ENCODE measurements at places on chromosomes 3 and 15.

- no peak for DNase-seq
Observed at GRCh38 chr3:10695595-10696285, 120.3 kb upstream of the SLC6A11 start.

GRCh38 chr3:190556351-190556750, 42.5 kb downstream of the IL1RAP start:
- no peak for DNase-seq

DNA sequence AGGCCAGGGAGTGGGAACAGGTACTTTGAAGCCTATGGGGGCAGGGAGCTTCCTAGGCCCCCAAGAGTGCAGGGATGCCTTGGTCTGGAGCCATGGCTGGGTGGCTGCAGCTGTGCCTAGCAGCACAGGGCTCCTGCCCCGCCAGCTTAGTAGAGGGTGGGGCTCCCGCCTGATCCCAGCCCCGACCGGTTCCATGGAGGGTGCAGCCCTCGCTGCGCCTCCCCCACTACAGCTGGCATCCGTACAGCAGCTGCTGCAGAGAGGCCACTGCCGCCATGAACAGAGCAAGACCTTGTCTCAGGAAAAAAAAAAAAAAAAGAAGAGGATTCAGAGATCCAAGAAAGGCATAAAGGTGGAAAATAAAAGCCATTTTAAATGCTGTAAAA, 277.2 kb downstream of the UBE2E2 start:
- DNase-seq = no peak

GRCh38 chr15:69755551-69756310, 303.1 kb downstream of the RPLP1 start:
- no peak for DNase-seq

GRCh38 chr15:34366271-34367065, 528 bp downstream of the LPCAT4 start:
- DNase-seq = peak; percentile 87

DNA sequence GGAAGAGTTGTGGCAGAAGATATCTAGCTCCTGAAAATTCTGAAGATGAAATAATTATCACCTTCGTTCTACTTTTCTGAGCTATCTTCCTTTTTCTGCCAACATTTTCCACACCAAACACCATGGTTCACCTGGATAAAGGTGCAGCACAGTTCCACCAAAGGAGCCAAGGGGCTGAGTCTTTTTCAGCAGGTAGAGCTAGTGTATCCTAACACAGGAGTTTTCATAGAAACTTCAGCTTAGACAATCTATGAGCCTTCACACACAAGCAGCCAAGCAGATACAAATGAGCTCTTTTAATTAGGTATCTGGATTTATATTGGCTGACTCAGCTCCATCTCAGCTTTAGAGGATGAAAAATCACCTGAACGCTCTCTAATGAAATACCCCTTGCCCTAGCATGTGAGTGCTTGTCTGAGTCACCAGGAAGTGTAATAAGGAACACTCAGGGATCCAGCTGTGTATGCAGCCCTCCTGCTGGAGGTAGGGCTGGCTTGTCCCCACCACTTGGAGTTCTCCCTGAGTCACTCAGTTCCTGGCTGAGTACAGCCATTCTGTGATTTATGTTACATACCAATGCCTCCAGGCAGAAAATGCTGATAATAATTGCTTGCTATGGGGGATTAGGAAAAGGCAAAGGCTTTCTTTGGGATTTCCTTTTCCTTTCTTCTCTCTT, 385.7 kb downstream of the LSAMP start:
- no peak for DNase-seq

DNA sequence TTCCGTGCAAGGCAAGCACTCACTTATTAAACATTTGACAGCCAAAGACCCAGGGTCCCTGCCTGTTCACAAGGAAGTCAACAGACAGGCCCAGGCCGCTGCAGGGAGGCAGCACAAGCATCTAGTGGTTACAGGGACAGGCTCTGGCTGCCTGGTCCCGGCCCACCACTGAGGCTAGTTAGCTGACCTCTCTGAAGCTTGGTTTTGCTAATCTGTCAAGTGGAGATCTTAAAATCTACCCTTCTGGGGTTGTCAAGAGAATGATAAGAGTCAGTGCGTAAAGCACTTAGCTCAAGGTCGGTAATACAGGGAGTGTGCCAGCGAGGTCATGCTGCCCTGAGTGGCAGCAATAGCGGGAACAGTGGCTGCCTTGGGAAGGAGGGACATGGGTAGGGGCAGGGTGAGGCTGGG, 6.0 kb downstream of the GNB5 start:
- DNase-seq = no peak

GRCh38 chr15:94925680-94926079, 694.3 kb downstream of the MCTP2 start:
- DNase-seq = no peak

DNA sequence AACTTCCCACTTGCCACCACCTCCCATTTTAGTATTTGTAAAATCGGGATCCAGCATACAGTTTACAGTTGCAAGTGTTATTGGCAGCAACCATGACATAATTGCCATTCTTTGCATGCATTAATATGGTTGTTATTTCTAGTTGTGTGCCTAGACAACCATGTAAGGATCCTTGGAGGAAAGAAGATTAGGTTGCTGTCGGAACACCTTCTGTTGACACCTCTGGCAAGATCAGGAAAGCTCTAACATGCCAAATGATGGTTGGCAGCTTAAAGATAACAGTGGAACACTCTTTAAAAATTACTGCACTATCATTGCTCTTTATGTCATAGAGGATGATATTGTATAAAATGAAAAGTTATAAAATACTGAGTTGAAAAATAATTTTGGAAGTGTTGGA, 313.5 kb upstream of the RARB start:
- peak; percentile 3 for DNase-seq

- no peak for DNase-seq
Observed at GRCh38 chr3:155807823-155808222, 1.7 kb upstream of the C3orf33 start.

GRCh38 chr3:71652781-71653413, 69.4 kb upstream of the FOXP1 start:
- peak; percentile 81 for DNase-seq

DNA sequence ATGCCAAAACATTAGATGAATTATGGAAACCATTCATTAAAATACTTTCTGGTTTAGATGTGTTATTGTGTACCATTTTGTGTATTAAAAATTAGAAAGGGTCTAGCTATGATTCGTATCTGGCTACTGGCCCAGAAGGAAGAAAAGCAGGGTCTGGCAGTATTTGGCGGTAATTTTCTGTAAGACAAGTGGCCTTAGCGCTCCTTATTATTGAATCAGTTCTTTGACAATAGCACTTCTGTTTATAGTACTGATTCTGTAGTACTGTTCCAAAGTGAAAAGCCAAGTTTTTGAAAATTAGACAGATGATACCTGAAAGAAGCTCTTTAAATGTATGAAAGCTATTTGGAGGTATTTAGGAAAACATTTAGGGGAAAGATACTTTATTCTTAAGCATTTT, 10.2 kb downstream of the GLCE start:
- DNase-seq = no peak

- peak; percentile 33 for DNase-seq
Observed at GRCh38 chr3:122416966-122417365, 1.1 kb upstream of the WDR5B start.

DNA sequence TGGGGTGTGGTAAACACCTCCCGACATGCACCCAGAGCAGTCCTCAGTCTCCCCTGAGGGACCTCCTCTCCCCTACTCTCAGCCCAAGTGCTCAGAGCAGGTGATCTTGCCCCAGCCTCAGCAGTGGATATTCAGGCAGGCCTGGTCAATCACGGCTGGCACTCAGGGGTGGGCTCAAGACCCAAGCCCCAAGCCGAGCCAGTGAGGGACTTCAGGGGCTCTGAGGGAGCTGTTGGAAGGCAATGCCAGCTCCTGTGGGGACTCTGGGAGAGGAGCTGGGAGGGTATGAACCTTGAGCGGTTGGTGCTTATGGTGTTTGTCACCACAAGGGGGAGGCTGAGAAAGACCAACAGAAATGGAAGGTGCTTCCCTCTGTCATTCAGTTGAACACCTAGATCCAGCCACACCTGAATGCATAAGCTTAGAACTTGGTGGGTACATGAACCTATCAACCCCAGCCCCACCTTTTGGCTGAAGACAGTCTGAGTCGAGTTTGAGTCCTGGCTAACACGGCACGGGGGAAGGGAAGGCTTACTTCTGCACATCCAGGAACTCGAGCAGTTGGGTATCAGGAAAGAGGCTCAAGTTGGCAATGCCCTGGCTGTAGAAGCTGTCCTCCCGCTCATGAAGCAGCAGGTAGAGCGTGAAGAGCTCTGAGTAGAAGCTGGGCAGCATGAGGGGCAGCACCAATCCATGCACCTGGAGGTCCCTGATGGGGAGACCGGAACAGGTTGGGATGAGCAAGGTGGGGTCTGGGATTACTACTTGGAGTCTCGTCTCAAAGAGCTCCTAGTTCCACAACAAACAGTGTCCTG, 19.2 kb downstream of the ALS2CL start:
- DNase-seq = no peak

GRCh38 chr15:64911311-64912186, at the start of gene ANKDD1A:
Gene ANKDD1A, plus strand, starts transcription at chr15:64911902. Its CDS starts 29 bp downstream, at chr15:64911931.
- peak; percentile 38 for DNase-seq

GRCh38 chr3:107797586-107797985, 274.8 kb downstream of the BBX start:
- DNase-seq = no peak

GRCh38 chr3:191412759-191413158, 48.2 kb upstream of the PYDC2 start:
- DNase-seq = no peak

- no peak for DNase-seq
Observed at GRCh38 chr3:107092121-107092520, 285.1 kb upstream of the CCDC54 start.

DNA sequence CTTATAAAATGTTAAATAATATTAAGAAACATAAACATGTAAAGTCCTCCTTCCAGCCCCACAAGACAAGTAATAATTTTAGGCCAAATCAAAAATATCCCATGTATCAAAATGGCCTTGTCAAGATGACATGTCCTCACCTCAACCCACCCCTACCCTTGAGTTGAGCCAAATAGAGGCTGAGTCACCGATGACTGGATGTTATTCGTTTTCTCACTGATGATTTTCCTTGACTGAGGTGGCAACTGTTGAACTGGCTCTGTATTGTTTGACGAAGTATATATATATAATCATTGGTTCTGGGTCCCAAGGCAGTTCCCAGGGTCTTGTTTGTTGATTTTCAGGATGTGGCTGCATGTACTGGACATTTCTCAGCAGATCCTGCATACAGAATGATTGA, 75.3 kb downstream of the TMEM108 start:
- no peak for DNase-seq

DNA sequence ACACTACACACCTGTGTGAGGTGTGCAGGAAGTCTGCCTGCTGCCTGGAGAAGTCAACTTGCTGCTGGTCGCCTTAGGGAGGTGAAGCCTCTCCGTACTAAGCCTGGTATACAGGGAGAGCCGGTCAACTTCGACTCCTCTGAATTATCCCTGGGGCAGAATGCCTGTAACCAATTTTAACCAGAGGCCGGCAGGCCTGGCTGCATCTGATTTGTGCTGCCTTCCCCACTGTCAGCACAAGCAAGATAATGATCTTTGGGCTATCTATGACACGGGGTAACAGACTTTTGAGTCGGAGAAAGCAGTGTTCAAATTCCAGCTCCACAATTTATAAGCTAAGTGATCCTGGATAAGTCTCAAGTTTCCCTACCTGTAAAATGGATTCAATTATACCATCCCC, 42.3 kb downstream of the MAGEF1 start:
- peak; percentile 83 for DNase-seq

- no peak for DNase-seq
Observed at GRCh38 chr3:127762787-127763105, 59.6 kb downstream of the MGLL start.

DNA sequence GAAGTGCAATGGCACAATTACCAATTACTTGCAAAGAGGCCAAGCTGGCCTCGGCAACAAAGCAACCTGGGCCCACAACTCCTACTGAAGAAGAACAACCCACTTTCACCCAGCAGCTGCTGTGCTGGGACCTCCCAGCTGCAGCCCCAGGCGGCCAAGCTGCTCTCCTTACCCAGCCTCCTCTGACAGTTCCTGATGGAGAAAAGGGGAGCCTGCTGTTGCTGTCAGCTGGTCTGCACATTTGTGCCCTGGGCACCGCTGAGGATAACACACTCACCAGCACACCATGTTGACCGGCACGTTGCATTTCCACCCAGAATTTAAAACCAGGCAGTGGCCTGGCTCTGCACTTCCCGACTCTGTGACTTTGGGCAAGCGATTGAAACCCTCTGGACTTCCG, 33.6 kb downstream of the SSUH2 start:
- DNase-seq = no peak

DNA sequence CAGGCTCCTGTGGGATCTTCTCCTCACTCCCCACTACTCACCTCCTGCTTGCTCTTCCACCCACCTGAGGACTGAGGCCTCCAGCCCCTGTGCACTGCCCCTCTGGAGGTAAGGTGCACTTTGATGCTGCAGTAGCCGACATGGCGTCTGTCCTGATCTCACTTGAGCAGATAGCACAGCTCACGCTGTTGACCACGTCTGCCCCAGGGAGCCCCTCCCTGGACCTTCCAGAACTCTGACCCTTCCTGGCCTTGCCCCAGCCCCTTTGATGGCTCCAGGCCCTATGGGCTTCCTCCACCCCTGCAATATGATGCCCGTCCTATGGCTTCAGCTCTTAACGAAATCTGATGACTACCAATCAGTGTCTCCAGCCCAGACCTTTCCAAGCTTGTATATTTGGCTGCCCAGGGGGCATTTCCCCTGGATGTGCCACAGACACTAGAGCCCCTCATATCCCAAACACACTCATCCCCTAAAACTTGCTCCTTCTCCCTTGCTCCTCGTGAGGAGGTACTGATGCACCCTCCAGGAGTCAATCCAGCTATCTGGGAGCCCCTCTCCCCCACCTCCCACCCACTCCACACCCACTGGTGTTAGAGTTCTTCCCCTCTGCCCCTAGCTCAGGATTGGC, 27.1 kb downstream of the KY start:
- DNase-seq = no peak

DNA sequence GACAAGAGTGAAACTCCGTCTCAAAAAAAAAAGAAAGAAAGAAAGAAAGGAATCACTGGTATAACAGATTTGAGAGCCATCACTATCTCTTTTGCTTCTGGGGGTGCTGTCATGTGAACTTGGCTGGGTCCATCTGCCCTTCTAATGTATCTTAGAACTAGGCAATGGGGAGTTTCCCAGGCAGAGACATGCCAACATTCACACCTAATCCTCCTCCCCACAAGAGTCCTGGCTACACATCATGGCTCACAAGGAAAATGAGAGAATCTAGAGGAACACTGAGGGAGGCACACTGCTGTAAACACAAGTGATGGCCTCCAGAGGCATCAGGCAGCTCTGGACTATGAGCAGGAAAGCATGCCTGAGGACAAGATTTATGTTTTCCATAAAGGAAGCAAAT, 67.8 kb upstream of the PPP2R3A start:
- no peak for DNase-seq

Measured in trophoblast cell (in vitro differentiated cells and primary cell).